ENCODE measurements at places on chromosomes 12 and 14.

GRCh38 chr14:62077676-62078261, 315.5 kb downstream of the SNAPC1 start:
- no peak for DNase-seq

DNA sequence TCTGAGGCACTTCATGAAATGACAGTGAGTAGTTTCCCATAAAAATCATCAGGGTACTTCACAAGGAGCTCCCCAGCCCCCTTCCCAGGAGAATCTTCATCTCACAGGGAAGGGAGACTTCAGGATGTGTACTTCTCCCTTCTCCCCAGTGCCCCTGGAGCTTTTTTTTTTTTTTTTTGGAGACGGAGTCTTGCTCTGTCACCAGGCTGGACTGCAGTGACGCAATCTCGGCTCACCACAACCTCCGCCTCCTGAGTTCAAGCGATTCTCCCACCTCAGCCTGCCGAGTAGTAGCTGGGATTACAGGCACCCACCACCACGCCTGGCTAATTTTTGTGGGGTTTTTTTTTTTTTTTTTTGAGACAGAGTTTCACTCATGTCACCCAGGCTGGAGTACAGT, 10.4 kb downstream of the ITPK1 start:
- DNase-seq, result peak; percentile 82

GRCh38 chr12:20588042-20588441, 107.1 kb upstream of the SLCO1C1 start:
- no peak for DNase-seq

GRCh38 chr12:25323581-25323982, 72.9 kb upstream of the KRAS start:
- DNase-seq, result no peak

DNA sequence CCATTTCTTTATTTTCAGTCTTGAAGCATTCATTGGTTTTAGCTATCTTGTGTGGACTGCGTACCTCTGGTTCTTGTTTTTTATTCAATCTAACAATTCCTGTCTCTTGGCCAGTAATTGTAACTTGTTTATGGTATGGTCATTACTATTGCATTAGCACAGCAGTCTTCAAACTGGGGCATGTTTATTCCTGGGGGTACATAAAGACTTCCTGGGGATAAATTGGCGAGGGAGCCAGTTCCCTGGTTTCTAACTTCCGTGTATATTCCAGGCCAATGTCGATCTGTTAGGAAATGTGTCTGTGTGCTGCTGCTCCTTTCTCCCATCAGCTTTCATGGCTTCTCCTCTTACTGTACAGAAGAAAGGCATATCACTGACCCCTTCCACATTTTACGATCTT, 13.7 kb upstream of the EVL start:
- no peak for DNase-seq

GRCh38 chr14:88895116-88895515, 70.7 kb downstream of the TTC8 start:
- DNase-seq, result peak; percentile 63
